Mesothelial cell of epicardium (in vitro differentiated cells): ENCODE measurements at places on chromosomes 1 and 21. TPM values are rescaled to one million over a fixed set of nuclear protein-coding genes. Genes with fewer than 3 reads are reported as not detected.
A peak's percentile ranks its signal among the peaks of the same experiment; 100 is the strongest.

GRCh38 chr1:111742938-111743549 is 3.8 kb upstream of the INKA2 start:
- H3K4me3 ChIP-seq: no peak overlapping the region
- peaks cover 66% of the 10 kb centered on the region for H3K27me3 ChIP-seq
- no peak for DNase-seq
- H3K36me3 ChIP-seq: no peaks in the 10 kb centered on the region
- no peak overlapping the region for H3K27ac ChIP-seq

GRCh38 chr1:69991644-69992043 is 213.7 kb downstream of the LRRC40 start:
- peaks cover 9% of the 10 kb centered on the region for H3K4me1 ChIP-seq
- no peak for DNase-seq
- H3K4me3 ChIP-seq: no peak overlapping the region
- H3K27ac ChIP-seq: no peak overlapping the region
- H3K36me3 ChIP-seq: no peaks in the 10 kb centered on the region
- H3K27me3 ChIP-seq: peaks cover 9% of the 10 kb centered on the region

GRCh38 chr1:17874231-17874630 is 119.1 kb downstream of the ACTL8 start:
- no peaks in the 10 kb centered on the region for H3K36me3 ChIP-seq
- peaks cover 13% of the 10 kb centered on the region for H3K4me1 ChIP-seq
- peaks cover 6% of the 10 kb centered on the region for H3K27me3 ChIP-seq
- no peak overlapping the region for H3K4me3 ChIP-seq

The PTPRU gene
- total RNA-seq: 143 to 151 TPM (median 145 TPM) in 3 replicates

The TFF2 gene
- total RNA-seq: not detected in 3 replicates

The LDLRAD1 gene
- not detected in 3 replicates for total RNA-seq

The LCE6A gene
- total RNA-seq: not detected in 3 replicates

GRCh38 chr21:33112681-33113080 is 42.7 kb downstream of the OLIG1 start:
- DNase-seq: no peak
- H3K36me3 ChIP-seq: no peaks in the 10 kb centered on the region
- peaks cover 99% of the 10 kb centered on the region for H3K27me3 ChIP-seq
- H3K4me1 ChIP-seq: peaks cover 4% of the 10 kb centered on the region
- no peak overlapping the region for H3K4me3 ChIP-seq
- H3K27ac ChIP-seq: no peak overlapping the region

GRCh38 chr1:96538883-96539282 is 182.7 kb upstream of the PTBP2 start:
- H3K27me3 ChIP-seq: no peaks in the 10 kb centered on the region
- no peak overlapping the region for H3K4me3 ChIP-seq
- no peak for DNase-seq
- H3K36me3 ChIP-seq: no peaks in the 10 kb centered on the region

GRCh38 chr1:84379917-84380180 is 18.4 kb upstream of the DNASE2B start:
- H3K36me3 ChIP-seq: no peaks in the 10 kb centered on the region
- no peak overlapping the region for H3K4me3 ChIP-seq
- H3K27ac ChIP-seq: no peak overlapping the region

- no peak for DNase-seq
- H3K4me1 ChIP-seq: peaks cover 11% of the 10 kb centered on the region
- peaks cover 3% of the 10 kb centered on the region for H3K36me3 ChIP-seq
- no peaks in the 10 kb centered on the region for H3K27me3 ChIP-seq
- H3K4me3 ChIP-seq: no peak overlapping the region
- H3K27ac ChIP-seq: peak overlapping the region; percentile 1
Observed at GRCh38 chr1:41158147-41158875, 83.8 kb downstream of the SCMH1 start.

The PADI4 gene
- total RNA-seq: not detected in 3 replicates

DNA sequence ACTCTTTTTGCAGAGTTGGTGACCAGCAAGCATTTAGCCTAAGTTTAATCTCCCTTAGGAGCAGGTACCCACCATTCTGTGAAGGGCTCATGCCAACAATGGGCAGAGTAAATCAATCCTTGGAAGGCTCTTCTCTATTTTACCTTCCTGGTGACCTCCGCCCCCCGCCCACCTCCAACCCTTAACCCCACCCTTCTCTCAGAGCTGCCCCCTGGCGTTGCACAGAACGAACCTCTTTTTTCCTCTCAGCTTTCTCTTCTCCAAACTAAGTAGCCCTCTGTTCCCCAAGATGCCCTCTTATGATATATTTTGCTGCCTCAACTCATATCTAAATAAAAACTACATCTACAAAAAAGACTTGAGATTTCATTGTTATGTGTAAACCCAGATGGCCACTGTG is 186.8 kb downstream of the SEC16B start:
- H3K4me1 ChIP-seq: peaks cover 21% of the 10 kb centered on the region
- no peaks in the 10 kb centered on the region for H3K36me3 ChIP-seq
- H3K27ac ChIP-seq: no peak overlapping the region
- H3K27me3 ChIP-seq: peaks cover 47% of the 10 kb centered on the region
- H3K4me3 ChIP-seq: no peak overlapping the region

- H3K27ac ChIP-seq: no peak overlapping the region
- DNase-seq: no peak
- H3K27me3 ChIP-seq: no peaks in the 10 kb centered on the region
- no peaks in the 10 kb centered on the region for H3K36me3 ChIP-seq
- H3K4me3 ChIP-seq: no peak overlapping the region
- H3K4me1 ChIP-seq: peaks cover 5% of the 10 kb centered on the region
Observed at GRCh38 chr1:65470766-65471165, 50.3 kb downstream of the LEPR start.
